ENCODE measurements at places on chromosomes 2 and 18.

- DNase-seq, result no peak
Measured at GRCh38 chr2:172297950-172298349, 129.4 kb upstream of the ITGA6 start.

DNA sequence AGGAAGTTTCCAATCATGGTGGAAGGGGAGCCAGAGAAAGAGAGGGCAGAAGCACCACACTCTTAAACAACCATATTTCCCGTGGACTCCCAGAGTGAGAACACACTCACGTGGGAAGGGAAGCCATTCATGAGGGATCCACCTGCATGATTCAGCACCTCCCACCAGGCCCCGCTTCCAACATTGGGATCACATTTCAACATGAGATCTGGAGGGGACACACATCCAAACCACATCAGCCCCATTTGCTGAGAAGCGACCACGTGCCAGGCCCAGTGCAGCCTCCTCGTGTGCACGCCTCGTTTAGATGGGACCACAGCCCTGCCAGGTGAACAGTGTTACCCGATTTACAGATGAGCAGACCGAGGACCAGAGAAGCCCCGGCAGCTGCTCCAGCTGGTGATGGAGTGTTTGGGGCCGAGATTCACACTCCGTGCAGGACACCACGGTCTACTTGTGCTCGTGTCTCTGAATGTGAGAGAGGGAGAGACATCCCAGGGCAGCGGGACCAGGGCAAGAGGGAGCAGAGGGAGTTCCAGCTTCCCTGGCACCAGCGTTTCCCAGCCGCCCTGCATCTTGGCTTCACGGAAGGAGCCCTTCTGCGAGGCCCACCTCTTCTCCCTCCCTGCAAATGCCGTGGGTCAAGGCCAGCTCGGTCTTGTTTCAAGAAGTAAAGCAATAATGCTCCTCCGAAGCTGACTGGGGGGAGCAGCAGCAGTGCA lies 76.9 kb upstream of the ODC1 start:
- no peak for DNase-seq

GRCh38 chr2:68100189-68100588 lies 37.4 kb upstream of the C1D start:
- no peak for DNase-seq

- DNase-seq, result no peak
Measured at GRCh38 chr2:108932736-108933332, 56.2 kb downstream of the EDAR start.

Data from DMS53 (cell line).